ENCODE measurements at places on chromosomes 7 and 10. TPM values are rescaled to one million over a fixed set of nuclear protein-coding genes. Genes with fewer than 3 reads are reported as not detected.

The POU6F2 gene
- total RNA-seq, result not detected

The BTRC gene
- total RNA-seq, result 9.0 TPM

The ATOH7 gene
- not detected for total RNA-seq

The MUC12 gene
- 5.5 TPM for total RNA-seq

The SYCE1 gene
- not detected for total RNA-seq

The TFEC gene
- not detected for total RNA-seq

The HEPACAM2 gene
- not detected for total RNA-seq

The SYT15 gene
- total RNA-seq, result not detected

The SDK1 gene
- 2.0 TPM for total RNA-seq

The COMTD1 gene
- 10.5 TPM for total RNA-seq

The AFAP1L2 gene
- 2.3 TPM for total RNA-seq

The OR6V1 gene
- total RNA-seq, result not detected

The GDF10 gene
- not detected for total RNA-seq

The GPNMB gene
- total RNA-seq, result 19.6 TPM

The UBE3C gene
- total RNA-seq, result 75.3 TPM

The PON3 gene
- not detected for total RNA-seq

The BAIAP2L1 gene
- 1.2 TPM for total RNA-seq

The CH25H gene
- not detected for total RNA-seq

The WNT2 gene
- 1.2 TPM for total RNA-seq

The GIGYF1 gene
- total RNA-seq, result 10.1 TPM

The WDR37 gene
- total RNA-seq, result 15.6 TPM

The CYP3A4 gene
- not detected for total RNA-seq

The LBX1 gene
- not detected for total RNA-seq

The MRLN gene
- not detected for total RNA-seq

The CLCN1 gene
- total RNA-seq, result not detected

The NRCAM gene
- 1.1 TPM for total RNA-seq

The SH3PXD2A gene
- 16.7 TPM for total RNA-seq

The CHAT gene
- not detected for total RNA-seq

The MKX gene
- 7.5 TPM for total RNA-seq

The LIPF gene
- not detected for total RNA-seq

The INSYN2A gene
- total RNA-seq, result under 0.01 TPM

The GSTO2 gene
- total RNA-seq, result 7.1 TPM

The WDFY4 gene
- not detected for total RNA-seq

The CALHM3 gene
- total RNA-seq, result not detected

Data from myometrial cell (primary cell).